ENCODE measurements at places on chromosomes 5 and 9.

- no peak for DNase-seq
Observed at GRCh38 chr5:64340293-64340692, 165.5 kb upstream of the RGS7BP start.

- DNase-seq = no peak
Observed at GRCh38 chr9:132441404-132441803, 31.4 kb downstream of the CFAP77 start.

GRCh38 chr5:52825826-52826225 is 38.1 kb downstream of the ITGA1 start:
- DNase-seq = no peak

DNA sequence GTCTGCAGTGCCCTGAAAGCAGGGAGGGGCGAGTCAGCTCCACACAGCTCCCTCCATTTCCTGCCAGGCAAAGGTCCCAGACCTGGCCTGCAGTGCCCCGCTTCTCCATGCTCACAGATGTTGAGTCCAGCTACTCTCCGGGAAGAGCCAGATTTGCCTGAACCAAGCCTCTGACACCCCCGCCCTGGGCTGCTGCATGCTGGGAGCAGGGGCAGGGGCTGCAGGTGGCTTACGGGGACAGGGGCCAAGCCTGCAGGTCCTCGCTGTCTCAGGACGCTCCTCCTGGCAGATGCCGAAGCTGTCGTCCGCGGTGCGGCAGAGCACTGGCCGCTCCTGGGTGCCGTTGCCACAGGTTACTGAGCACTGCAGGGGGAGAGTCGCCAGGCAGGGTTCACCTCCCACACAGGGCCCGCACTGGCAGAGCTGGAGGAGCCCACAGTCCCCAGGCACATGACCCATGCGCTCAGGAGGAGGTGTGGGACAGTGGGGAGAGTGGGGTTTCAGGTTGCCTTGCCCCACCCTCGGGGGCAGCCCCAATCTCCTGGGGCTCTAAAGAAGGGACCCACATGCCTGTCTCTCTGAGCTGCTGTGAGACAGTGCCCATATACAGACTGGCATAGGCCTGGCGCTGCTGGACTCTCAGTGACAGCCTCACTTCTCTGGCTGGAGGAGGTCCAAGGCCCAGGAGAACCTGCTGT is 62.4 kb downstream of the ZNF354C start:
- no peak for DNase-seq

DNA sequence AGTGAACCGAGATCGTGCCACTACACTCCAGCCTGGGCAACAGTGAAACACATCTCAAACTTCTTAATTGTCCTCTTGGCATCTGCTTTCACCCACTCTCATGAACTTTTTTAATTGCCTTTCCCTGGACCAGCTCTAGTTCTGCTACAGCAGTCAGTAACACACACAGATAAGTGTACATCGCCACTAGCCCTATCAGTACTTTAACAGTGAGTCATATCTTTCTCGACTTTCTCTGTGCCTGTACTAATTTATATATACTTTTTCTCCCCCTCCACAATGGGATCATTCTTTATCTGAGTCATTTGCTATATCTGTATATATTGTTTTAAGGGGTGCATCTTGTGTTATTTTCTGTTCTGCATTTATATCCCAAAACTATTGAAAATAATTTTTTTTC is 6.7 kb downstream of the CDC37L1 start:
- DNase-seq = no peak

DNA sequence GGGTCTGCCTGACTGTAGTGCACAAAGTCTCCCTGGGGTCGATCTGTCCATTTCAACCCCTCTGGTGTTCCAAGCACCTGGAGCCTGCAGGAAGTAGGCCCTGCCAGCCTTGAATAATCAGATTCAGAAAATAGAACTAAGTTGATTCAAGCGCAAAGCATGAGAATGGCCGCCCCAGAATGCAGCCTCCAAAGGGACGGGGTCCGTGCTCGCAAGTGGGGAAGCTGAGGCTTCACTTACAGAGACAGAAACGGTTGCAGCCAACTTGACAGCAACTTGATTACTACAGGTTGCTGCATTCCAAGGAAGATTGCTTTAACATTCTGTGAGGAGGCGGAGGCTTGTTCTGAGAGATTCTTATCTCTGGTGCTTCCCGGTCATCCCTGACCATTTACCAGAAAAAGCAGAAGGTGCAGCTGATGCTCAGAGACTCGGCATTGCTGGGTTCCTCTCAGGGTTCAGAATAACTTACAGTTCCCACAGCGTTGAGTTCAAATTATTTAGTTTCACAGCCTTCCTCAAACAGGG is 14.9 kb upstream of the LRRC14B start:
- DNase-seq = no peak

DNA sequence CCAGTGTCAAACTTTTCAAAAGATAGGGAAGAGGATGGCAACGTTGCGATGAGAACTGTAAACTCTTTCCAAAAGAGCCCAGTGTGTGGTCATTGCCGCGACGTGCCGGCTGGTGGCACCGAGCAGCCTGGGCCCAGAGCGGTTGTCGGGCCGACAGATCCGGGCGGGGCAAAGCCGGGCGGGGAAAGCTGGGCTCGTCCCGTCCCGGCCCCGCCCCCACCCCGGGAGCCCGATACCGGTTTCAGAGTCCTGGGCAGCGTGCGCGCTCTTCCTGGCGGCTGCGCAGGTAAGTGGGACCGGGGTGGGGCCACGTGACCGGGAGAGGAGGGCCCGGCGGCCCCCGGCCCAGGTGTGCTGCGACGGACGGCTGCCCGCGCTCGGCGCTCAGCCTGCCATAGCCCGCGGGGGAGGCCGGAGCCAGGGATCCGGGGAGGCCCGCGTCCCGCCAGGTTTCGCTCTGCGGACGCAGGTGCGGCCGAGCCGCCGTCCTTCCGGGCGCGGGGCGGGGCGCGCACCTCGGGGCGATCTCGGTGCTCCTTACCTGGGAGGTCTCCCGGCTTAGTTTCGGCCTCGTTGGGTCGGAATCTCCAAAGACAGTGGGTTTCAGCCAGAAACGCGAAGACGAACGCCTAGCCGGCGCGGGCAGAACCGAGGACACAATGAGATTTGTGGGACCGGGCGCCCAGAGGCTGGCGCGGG is at the start of gene MARVELD2:
Gene MARVELD2, plus strand, starts transcription at position 232 of the 699 bp plus-strand sequence. CDS start 4,270 bp downstream, outside the sequence.
- peak; percentile 56 for DNase-seq

DNA sequence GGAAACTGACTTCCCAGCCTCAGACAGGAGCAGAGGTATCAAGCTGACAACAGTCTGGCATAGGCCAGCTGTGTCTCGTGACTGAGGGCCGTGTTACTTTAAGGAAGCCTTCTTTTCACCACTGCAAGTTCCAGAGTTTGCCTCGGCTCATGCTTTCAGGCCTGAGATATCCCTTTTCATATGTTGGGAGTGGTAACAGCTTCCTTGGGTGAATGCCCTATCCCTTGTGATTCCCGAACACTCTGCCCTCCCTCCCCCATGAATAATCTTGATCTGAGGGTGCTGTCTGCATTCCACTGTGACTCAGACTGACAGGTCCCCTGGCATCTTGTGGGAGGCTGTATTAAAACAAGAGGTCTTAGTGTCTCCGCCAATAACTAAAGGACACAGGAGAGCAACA is 49.7 kb upstream of the ARL15 start:
- DNase-seq = no peak

GRCh38 chr9:4567601-4568000 is 77.3 kb downstream of the SLC1A1 start:
- no peak for DNase-seq

DNA sequence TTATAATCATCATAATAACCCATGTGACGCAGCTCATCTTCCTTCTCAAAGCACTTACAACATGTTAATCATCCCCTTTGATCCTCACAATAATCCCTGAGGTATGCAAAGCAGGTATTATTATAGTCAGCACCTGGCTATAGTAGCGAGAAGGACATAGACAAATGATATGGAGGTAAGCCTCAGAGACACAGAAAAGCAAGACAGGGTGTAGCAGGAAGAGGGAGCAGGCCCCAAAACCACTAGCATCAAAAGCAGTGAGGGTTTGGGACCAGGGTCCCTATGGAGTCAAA is 139.2 kb upstream of the SLC30A5 start:
- no peak for DNase-seq

GRCh38 chr5:40790947-40791593 is 7.1 kb downstream of the PRKAA1 start:
- DNase-seq = no peak

DNA sequence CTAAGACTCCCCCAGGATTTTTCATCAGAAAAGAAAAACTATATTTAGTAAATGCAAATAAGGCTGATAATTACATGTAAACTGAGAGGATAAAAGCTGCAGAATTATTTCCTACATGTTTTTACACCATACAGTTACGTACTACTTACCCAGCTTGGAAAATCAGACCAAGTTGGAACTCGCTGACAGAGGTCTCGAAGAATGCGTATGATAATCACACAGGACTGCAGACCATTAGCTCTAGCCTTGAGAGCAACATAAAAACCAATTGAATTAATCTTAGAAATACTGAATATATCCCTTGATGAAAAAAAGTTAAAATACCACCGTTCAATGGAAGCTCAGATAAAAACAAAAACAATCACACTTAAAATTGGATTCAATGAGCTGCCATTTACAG is 65.6 kb downstream of the ZFR start:
- no peak for DNase-seq

DNA sequence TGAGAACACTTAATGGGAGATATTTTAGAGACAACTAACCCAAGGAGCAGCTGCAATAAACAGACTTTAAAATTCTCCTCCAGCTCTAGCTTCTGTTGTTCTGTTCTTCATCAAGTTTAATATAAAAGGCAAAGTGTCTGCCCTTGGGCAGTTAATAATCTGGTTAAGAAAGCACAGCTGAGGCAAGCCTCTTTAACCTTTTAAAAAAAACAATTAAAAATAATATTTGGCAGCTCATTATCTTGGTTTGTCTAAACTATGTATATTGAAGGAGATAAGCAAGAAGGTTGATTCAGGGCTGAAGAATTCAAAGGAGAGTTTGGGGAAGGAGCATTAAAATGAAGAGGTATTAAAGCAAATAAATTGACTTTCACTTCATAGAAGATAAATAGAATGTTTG is 75.4 kb downstream of the TSSK1B start:
- DNase-seq = no peak

- no peak for DNase-seq
Observed at GRCh38 chr9:18330401-18331309, 143.3 kb upstream of the ADAMTSL1 start.

DNA sequence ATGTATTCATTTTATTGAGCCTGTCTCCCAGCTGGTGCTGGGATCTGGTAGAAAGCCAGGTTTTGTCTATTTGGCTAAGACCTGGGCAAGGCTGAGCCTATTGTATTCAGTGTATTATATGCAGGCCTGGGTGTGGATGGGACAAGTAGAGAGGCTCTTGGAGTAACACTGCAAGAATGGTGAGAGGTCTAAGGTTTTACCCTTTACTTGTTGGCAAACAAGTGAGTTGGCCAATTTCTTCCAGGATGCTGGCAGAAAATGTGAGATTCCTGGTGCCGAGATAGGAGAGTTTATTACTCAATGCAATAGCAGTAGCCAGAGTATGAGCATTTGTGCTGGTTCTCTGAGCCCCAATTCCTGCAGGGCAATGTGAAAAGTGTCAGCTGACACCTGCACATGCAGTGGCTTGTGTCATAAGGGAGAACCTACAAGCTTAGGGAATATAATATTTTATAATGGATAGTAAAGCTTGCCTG is 141.7 kb upstream of the PRLR start:
- DNase-seq = no peak

DNA sequence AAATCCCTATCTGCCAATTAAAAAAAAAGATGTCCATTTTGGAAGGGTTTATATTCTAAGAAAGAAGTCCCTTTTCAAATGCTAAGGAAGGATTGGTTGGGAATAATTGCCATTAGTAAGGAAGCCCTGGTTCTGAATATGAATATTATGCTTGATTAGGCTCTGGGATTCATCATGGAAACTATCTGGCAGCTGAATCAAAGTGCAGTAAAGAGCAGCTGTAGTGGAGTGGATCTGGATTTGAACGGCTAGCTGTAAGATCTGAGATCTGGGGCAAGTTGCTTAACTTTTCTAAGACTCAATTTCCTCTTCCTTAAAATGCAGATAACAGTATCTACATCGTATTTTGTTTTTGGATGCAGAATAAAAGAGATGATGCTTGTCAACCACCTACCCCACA is 10.5 kb downstream of the IL12B start:
- DNase-seq = no peak
